ENCODE measurements at places on chromosomes 6 and 20.

DNA sequence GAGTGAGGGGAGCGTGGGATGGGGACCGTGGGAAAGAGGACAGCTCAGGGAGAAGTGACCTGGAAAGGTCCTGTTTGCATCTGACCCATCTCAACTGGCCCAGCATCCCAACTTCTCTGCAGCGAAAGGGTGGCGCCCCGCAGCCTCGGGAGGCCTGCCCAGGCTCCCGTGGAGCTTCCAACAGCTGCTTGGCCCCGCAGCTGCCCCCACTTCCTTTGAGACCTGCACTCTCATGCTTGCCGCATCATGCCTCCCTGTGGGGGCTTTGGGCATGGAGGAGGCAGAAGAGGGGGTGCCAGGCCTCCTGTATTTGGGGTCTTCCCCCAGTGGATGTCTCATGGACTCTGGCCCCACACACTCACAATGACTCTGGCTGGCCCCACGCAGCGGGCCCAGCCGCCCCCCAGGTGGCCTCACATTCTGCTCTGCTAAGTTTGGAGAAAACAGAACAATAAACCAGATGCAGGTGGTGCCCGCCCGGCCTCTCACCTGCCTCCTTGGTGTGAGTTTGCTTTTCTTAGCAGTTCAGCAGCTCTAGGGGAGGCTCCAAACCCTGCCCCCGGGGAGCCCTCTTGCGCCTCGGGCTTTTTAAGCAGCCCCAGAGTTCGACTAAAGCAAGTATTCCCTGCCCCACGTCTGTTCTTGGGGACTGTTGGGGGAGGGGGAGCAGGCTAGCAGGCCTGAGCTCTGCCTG lies 40.7 kb downstream of the CPXM1 start:
- DNase-seq, result no peak

GRCh38 chr20:137668-138490 lies 4.5 kb upstream of the DEFB126 start:
- DNase-seq, result no peak

- no peak for DNase-seq
These were observed 38.6 kb downstream of the LMBRD1 start for GRCh38 chr6:69758214-69758613.

GRCh38 chr20:9177278-9177677 lies 108.4 kb downstream of the PLCB4 start:
- no peak for DNase-seq

- no peak for DNase-seq
These were observed 4.6 kb downstream of the SLC22A16 start for GRCh38 chr6:110471726-110472365.

- no peak for DNase-seq
These were observed 263.0 kb downstream of the CDC5L start for GRCh38 chr6:44650495-44650894.
